ENCODE measurements at places on chromosomes 4 and X.

- DNase-seq: peak; percentile 97
Measured at GRCh38 chrX:38327007-38327774, at the start of gene RPGR. Gene RPGR (minus strand): TSS chrX:38327509. CDS start chrX:38327367, 142 bp downstream.

- no peak for DNase-seq
Measured at GRCh38 chr4:2824836-2825381, 18.7 kb upstream of the ADD1 start.

- no peak for DNase-seq
Measured at GRCh38 chr4:38857354-38858096, 908 bp upstream of the TLR6 start.

DNA sequence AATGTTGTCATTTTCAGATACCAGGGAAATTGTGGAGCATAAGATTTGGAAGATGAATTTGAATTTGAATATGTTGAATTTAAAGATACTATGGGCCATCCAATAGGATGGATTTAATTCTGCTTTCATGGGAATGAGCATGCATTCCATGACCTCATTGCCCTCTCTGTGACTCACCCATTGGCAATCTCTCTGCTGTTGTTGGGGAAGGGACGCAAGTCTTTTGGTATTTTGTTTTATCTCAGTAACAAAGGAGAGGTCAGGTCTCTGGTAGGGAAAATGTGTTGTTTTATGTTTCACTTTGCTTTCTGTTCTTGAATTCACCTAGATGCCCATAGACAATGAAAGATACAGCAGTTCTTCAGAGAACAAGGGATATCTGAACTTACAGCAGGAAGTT, 42.1 kb upstream of the MAGEA4 start:
- DNase-seq: peak; percentile 72

GRCh38 chr4:12286351-12286750, 857.7 kb upstream of the HS3ST1 start:
- DNase-seq: no peak

GRCh38 chr4:141680060-141680459, 43.7 kb downstream of the IL15 start:
- DNase-seq: no peak

- DNase-seq: no peak
Measured at GRCh38 chr4:109735566-109736365, 5.9 kb upstream of the PLA2G12A start.

DNA sequence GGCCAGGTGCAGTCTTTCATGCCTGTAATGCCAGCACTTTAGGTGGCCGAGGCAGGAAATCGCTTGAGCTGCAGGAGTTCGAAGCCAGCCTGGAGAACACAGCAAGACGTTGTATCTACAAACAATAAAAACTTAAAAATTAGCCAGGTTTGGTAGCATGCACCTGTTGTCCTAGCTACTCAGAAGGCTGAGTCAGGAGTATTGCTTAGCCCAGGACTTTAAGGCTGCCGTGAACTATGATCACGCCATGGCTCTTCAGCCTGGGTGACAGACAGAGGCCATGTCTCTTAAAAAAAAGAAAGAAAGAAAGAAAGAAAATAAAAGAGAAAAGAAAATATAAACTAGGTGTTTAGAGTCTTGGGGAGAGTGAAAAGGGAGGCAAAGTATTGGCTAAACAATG, 96.4 kb upstream of the PDE5A start:
- no peak for DNase-seq

- DNase-seq: no peak
Measured at GRCh38 chrX:112863850-112864249, 23.2 kb upstream of the AMOT start.

GRCh38 chr4:3527914-3528876, 4.0 kb downstream of the LRPAP1 start:
- no peak for DNase-seq
